ENCODE measurements at places on chromosomes 6 and 20.
A peak's percentile ranks its signal among the peaks of the same experiment; 100 is the strongest.

GRCh38 chr6:131135244-131136020, at the start of gene AKAP7:
TSS of gene AKAP7 (plus strand) at chr6:131135467. CDS start at chr6:131135764, 297 bp downstream.
- DNase-seq = peak; percentile 43

GRCh38 chr20:11170025-11170424, 496.2 kb upstream of the JAG1 start:
- no peak for DNase-seq

DNA sequence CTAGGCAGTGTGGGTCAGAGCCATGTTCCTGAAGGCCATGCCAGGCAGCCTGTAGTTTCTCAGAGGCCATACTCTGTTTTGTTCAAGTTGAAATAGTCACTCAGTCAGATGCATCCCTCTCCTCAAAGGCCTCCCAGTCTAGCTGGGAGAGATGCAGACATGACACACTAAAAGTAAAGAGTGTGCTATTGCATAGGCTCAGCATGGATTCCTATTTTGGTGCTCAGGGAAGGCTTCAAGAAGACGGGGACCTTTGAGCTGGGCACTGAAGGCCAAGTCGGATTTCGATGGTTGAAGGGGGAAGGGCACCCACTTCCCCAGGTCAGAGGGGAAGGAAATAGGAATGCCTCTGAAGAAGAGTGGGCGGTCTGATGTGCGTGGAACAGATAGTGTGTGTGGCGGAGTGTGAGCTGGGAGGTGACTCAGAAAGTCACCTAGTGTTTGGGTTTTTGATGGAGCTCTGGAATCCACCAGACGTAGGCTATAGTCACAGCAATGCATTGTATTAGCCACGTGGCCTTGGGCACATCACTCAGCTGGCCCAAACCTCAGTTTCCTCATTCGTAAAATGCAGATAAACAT, 3.7 kb downstream of the EPB41L1 start:
- DNase-seq = no peak

DNA sequence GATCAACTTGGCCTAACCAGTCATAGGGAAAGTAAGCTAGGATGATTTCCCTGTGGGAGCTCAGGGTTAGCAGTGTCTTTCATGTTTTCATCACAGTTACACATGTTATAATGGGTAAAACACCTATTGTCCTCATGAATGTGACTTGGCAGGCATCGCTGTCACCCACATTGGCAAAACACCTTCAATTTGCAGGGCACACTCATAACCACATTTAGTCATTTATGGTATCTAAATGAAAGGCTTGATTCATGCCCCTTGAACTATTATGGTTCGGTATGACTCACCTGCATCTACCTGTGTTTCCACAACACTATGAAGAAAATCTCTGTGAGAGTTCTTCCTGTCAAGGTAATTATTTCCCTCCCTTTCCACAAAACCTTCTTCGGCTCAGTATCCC, 49.2 kb downstream of the FRK start:
- no peak for DNase-seq

GRCh38 chr6:135630789-135631376, 133.3 kb upstream of the AHI1 start:
- no peak for DNase-seq

DNA sequence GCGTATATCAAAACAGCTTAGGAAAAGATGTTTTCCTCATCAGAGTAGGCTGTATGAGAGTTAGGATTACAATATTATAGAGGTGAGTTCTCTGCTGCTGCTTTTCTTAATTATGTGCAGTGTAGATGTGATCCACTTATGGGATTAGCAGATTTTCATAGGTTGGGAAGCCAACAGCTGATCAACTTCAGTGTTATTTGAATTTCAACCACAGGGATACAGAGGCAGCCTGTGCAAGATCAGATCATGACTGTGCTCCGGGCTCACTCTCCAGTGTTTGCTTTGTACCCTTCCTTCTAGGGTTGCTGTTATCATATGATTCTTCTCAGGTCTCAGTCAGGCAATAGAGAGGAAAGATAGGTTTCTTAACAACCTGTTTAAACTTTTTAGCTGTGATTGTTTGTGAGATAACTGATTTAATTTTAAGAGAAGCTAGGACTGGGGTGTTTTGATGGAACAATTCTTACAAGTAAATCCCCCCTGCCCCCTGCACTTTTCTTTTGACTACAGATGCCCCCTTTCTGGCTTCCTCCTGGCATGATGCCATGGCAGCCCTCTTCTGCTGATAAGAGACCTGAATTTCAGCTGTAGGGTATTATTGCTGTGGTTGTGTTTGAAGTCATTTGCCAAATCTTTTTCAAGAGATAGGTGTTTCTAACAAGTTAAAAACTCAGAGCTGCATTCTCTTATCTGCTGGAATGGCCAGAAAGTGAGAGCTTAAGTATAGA, 8.5 kb downstream of the RNF8 start:
- no peak for DNase-seq

GRCh38 chr6:6858533-6858982, 249.2 kb upstream of the RREB1 start:
- DNase-seq = no peak

DNA sequence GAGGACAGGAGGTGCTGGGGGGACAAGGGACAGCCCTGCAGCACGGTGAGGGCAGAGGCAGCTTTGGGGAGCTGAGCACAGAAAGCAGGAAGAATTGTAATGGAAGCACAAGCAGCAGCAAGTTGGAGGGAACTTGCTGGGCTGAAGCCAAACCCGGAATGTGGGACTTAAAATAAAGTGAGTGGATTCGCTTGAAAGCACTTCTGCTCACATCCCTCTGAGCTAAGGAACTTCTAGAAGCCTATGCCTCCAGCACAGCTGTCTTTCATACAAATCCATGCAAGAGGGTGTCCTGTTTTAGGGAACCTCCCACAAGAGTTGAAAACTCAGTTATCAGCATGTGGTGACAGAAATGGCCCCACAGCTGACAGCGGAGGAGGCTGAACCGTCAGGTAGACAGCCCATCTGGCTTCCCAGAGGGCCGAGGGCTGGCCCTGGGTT, 71.4 kb upstream of the MLN start:
- no peak for DNase-seq

DNA sequence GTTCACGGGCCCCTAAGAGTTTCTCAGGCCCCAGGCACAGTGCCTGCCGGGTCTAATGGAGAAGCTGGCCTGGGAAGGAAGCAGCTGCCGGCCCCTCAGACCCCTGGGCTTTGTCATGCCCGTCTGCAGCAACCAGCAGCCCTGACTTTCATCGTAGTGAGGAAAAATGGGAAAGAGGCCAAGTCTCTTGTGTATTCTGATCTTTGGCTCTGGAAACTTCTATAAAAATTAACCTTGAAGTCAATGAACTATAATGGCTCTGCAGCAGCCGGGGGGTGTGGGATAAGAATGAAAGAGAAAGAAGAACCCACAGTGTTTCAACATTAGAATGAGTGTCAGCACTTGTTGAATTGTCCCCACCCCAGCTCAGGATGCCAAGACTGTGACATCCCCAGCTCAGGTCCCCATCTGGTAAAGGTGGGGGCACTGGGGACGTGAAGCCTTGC, 12.9 kb downstream of the TGM2 start:
- no peak for DNase-seq

- DNase-seq = no peak
Measured at GRCh38 chr6:142916881-142917280, 28.1 kb downstream of the HIVEP2 start.

DNA sequence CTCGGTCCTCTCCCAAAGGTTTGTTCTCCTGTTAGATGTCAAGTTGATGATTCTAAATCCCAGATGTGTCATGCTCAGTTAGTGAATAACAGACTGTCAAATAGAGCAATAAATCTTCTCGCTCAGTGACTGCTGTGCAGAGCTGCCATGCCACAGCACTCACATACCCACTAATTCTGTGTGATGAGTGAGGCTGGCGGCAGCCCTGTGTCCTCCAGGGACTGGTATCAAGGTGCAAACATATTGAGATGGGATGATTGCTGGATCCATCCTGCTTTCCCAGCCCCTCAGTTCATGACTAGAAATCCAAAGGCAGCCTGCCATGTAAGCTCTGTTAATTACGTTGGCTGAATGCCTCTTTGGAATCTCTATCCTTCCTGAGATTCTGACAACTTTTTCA, 103.9 kb downstream of the OLIG3 start:
- no peak for DNase-seq

DNA sequence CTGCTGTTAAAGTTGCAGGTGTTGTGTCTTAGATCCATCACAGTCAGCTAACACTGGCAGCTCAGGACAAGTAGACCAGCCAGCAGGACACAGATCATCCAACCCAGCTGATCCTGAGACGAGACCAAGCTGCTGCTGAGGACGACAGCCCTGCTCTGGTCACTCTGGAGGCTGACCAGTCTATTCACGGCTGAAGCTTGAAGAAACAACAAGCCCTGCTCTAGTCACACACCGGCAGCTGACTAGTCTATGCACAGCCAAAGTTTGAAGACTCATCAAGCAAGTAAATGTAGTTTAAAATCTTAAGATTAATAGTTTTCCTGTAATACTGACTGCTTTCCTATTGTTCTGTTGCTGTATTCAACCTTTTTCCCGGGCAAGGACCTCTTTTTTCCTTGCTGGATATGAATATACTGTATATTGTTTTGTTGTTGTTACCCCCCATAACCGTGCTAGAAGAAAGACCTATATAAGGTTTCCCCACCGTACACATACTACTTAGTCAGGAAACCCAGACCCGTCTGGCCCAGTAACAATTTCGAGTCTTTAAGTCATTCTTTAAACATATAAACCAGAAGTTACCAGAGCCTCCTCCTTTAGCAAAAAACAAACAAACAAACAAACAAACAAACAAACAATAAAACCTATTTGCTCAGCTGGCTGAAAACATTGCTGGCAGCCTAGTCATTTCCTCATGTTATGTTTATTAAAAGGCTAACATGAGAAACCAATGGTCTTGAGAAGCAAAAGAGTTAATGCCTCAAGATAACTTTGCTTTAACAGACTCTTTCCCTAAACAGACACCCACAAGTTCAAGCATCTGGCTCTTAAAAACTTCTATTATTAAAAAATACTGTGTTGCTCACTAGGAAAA, 16.7 kb upstream of the GSTA3 start:
- no peak for DNase-seq

DNA sequence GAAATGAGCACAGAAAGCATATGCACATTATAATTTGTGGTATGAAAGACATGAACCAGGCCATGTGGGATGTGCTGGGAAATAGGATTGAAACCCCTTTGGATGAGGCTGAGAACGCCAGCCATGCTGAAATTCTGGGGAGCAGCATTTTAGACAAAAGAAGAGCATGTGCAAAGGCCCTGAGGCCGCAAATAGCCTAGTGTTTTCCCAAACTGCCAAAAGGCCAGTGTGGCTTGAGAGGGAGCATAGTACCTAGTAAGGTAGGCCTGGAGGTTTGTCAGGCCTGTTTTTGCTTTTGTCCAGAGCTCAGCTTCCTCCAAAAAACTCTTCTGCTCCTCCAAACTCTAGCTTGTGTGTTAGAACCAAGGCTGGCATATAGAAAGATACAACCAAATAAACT, 57.4 kb upstream of the NOP56 start:
- no peak for DNase-seq

GRCh38 chr20:32819992-32820697, 391 bp downstream of the MAPRE1 start:
- peak; percentile 52 for DNase-seq

GRCh38 chr6:130643361-130643760, 183.8 kb upstream of the SMLR1 start:
- DNase-seq = no peak

DNA sequence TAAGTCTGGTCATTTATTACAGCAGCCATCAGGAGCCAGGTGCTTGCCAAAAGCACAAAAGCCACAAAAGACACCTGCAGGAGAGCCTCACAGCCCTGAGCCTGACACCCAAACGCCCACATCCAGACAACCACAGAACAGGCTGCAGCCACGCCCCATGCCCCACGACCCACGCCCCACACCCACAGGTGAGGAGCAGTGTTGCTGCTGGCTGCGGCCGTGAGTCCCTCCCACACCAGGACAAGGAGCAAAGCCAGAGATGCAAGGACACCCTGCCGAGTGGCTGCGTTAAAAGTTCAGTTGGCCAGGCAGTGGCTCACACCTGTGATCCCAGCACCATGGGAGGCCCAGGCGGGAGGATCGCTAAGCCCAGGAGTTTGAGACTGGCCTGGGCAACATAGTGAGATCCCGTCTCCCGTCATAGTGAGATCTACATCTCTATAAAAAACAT, 43.0 kb downstream of the SLC2A4RG start:
- DNase-seq = no peak

GRCh38 chr6:113120582-113121285, 736.4 kb upstream of the MARCKS start:
- no peak for DNase-seq

DNA sequence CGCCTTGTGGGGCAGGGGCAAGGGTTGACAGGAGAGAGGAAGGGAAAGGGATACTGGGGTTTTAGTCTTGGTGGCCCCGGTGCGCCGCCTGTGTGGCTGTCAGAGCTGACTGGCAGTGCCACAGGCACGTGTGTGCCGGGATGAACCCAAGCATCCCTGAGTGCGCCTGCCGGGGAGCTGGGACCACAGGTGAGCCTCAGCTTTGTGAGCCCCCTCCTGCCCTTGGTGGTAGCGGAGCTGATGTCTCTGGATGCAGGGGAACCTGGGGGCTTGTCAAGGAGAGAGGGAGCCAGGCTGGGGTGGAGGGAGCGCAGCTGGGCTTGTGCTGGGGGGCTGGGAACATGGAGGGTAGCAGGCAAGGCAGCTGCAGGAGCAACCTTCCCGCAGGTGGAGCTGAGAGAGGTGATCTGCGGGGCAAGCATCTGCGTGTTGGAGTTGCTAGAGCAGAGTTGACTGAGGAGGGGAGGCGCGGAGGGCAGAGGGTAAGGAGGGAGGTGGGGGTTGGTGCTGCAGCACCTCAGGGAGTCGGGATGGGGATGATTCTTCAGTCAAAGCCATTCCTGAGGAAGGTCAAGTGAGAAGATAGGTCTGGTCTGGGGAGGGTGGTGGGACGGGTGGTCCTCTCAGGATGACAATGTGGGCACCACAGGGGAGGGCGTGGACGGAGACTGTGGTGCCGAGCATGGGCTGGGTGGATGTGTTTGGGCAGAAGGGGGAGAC, 28.1 kb downstream of the PYGB start:
- no peak for DNase-seq

DNA sequence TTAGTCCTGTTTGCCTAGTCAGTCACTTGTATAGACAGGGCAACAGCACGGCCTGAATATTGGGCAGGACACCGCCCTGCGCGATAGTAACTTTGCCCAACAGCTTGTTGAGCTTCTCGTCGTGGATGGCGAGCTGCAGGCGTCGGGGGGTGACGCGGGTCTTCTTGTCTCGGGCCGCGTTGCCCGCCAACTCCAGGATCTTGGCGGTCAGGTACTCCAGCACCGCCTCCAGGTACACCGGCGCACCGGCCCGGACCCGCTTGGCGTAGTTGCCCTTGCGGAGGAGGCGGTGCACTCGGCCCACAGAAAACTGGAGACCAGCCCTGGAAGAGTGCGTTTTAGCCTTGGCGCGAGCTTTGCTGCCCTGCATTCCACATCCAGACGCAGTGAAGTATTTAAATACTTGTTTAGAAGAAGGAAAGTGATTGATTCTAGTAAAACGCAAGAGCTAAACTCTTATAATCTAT, 92.8 kb upstream of the BTN3A2 start:
- DNase-seq = no peak

- no peak for DNase-seq
Measured at GRCh38 chr6:107822176-107823046, 1.7 kb downstream of the SCML4 start.

- DNase-seq = no peak
Measured at GRCh38 chr6:98657764-98658163, 176.6 kb upstream of the POU3F2 start.

GRCh38 chr6:144657691-144658090, 372.6 kb downstream of the UTRN start:
- DNase-seq = no peak

GRCh38 chr20:59134182-59134581, 29.4 kb upstream of the ZNF831 start:
- DNase-seq = no peak

GRCh38 chr20:33070111-33071053, 9.1 kb upstream of the BPIFB4 start:
- DNase-seq = no peak

- no peak for DNase-seq
Measured at GRCh38 chr20:6164421-6165341, 41.9 kb upstream of the FERMT1 start.
